ENCODE measurements at places on chromosomes 7 and 10.

- DNase-seq, result no peak
These were observed 15.3 kb upstream of the GPR146 start for GRCh38 chr7:1028775-1029636.

- no peak for DNase-seq
These were observed 12.2 kb downstream of the ATP6V0E2 start for GRCh38 chr7:149886018-149886415.

DNA sequence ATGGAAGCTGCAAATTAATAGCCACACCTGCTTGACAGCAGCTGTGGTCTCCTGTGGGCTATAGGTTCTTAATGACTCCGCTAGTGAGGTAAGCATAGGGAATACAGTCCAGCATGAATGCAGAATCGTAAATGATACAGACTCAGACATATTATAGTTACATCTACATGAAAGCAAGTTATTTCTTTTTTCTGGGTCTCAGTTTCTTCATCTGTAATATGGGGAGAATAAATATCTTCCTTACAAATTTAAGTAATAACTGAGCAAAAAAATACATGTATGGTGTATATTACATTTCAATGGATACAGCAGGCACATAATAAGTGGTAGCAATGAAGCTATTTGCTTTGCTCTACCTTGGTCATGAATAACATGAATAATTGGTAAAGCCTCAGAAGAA is 245.9 kb upstream of the RHOBTB1 start:
- no peak for DNase-seq

DNA sequence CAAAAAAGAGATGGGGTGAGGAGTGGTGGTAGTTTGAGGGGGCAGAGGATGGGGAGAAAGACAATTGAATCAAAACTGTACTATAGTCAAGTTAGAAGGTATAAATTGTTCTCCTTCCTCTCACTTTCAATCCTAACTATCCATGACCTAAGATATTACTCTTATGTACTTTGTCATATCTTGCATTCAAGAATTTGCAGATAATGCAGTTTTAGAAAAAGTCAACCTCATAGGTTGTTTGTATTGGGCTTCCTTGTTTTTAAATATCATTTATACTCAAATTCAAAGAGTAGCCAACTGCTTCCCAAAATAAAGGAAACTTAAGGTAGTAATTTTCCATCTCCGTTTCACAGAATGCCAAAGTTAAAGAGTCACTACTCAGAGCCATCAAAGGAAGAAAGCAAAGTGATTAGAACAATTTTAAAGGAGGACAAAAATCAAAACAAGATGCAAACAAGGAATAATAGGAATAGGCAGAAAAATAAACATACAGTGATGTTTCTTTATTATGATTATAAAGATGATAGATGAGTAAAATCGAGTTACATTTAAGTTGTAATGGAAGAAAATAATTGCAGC is 32.7 kb downstream of the MET start:
- no peak for DNase-seq

GRCh38 chr10:3901370-3901769 is 116.4 kb upstream of the KLF6 start:
- DNase-seq, result no peak
